ENCODE measurements at places on chromosomes 6 and 20.

GRCh38 chr6:160523223-160523622 lies 140.9 kb downstream of the LPA start:
- DNase-seq, result no peak

DNA sequence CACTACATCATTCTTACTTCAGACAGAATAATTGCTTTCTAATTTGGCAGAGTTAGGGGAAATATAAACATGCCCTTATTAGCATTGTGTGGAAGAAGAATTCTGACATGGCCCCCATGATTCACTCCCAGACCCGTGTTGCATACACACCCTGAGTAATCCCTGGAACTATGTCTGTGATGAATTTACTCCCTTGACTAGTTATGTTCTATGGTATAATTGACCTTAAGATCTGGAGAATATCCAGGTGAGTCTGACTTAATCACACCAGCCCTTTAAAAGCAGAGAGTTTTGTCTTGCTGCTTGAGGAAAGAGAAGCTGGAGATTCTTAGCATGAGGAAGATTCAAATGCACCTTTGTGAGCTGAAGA lies 262.9 kb downstream of the SOX4 start:
- DNase-seq, result no peak

DNA sequence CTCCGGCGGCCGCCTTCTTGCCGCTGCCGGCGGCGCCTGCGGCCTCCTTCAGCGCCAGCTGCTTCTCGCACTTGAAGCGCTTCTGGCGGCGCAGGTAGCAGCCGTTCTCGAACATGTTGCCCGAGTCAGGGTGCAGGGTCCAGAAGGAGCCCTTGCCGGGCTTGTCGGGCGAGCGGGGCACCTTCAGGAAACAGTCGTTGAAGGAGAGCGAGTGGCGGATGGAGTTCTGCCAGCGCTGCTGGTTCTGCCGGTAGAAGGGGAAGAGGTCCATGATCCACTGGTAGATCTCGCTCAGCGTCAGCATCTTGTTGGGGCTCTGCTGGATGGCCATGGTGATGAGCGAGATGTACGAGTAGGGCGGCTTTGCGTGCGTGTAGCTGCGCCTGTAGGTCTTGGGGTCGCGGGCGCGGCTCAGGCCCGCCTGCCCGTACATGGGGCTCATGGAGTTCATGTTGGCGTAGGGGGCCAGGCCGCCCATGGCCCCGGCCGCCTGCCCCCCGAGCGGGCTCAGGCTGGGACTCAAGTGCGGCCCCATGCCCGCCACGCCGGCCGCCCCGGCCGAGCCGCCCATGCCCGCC lies 1.9 kb downstream of the FOXA2 start:
- DNase-seq, result no peak

- DNase-seq, result peak; percentile 53
These were observed 78.8 kb downstream of the CDS2 start for GRCh38 chr20:5205348-5206210.

- DNase-seq, result peak; percentile 23
These were observed 106.9 kb downstream of the IPCEF1 start for GRCh38 chr6:154249499-154250298.

- no peak for DNase-seq
These were observed 6.9 kb upstream of the SIRPB1 start for GRCh38 chr20:1626528-1627199.

- no peak for DNase-seq
These were observed 141.7 kb downstream of the NKAIN2 start for GRCh38 chr6:123945386-123945785.

DNA sequence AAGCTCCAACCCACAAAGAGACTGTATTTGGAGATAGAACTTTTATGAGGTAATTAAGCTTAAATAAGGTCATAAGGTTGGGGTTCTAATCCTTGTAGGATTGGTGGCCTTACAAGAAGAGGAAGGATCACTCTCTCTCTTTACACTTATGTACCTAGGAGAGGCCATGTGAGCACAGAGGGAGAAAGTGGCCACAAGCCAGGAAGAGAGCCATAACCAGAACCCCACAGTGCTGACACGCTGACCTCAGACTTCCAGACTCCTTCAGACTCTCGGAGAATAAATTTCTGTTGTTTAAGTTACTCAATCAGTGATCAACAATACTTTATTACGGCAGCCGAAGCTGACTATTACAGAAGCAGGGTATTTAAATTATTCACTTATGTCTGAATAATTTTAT lies 430.5 kb upstream of the EPHA7 start:
- no peak for DNase-seq

DNA sequence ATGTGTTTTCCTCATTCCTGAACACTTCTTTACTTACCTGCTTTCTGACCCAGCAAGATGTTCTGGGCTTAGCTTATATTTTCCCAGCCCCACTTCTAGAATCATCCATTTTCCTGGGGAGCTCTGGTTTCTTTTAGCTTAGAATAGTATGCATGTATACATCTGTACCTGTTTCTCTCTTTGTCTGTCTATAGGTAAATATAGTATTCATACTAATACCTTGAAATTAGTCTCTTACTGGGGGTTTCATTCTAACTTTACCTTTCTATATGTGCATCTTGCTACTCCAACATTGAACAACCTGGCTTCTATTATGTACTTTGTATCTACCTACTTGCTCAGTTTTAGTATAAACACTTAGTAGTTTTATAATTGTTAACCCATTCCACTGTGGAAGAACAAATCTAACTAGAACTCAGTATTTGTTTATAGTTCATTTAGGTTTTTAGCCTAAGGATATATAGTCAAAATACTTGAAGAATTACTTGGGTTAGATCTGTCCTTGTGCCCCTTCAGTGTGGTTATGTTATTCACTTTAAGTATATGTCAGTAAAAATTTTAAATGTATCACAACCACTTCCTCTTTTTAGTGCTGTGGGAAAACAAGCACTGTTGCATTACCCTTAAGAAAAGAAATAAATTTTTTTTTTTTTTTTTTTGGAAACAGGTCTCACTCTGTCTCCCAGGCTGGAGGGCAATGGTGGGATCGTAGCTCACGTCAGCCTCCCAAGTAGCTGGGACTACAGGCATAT lies 54.0 kb downstream of the ASXL1 start:
- no peak for DNase-seq

- no peak for DNase-seq
These were observed 28.5 kb upstream of the SMOC2 start for GRCh38 chr6:168412456-168412855.

DNA sequence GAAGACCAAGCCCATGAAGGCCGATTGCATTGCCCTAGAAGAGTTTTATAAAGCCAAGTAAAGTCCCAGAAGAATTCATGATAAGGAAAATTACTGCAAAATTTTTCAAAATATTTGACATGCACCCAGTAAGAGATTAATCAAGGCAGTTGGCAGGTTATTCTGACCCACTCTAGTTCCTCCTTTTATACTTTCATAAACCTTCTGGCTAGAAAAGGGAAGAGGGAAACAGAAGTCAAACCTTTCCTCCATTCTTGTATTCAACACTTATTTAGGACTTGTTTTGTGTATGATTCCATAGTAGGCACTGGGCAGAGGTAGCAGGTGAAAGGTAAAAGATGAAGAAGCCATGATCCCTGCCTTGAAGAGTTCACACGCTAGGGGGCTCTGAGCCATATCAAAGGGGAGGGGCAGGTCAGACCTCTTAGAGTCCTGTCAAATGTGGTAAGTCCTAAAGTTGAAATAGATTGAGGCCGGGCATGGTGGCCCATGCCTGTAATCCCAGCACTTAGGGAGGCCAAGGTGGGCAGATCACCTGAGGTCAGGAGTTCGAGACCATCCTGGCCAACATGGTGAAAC lies 85.4 kb downstream of the NDUFAF5 start:
- DNase-seq, result no peak

DNA sequence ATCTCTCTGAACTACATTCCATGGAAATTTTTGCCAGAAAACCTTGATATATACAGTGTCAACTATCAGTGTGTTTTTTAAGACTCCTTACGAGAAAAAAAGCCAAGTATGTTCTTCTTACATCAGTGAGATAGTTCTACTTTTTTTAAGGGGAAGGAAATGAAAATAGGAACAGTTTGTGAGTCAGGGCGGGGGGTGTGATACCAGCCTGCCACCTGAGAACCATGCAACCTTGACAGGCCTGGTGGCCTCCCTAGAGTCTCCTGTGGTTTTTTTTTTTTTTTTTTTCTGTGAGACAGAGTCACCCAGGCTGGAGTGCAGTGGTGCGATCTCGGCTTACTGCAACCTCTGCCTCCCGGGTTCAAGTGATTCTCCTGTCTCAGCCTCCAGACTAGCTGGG lies 96.3 kb upstream of the GCM1 start:
- no peak for DNase-seq

GRCh38 chr6:25363427-25363826 lies 84.3 kb downstream of the CARMIL1 start:
- DNase-seq, result no peak

DNA sequence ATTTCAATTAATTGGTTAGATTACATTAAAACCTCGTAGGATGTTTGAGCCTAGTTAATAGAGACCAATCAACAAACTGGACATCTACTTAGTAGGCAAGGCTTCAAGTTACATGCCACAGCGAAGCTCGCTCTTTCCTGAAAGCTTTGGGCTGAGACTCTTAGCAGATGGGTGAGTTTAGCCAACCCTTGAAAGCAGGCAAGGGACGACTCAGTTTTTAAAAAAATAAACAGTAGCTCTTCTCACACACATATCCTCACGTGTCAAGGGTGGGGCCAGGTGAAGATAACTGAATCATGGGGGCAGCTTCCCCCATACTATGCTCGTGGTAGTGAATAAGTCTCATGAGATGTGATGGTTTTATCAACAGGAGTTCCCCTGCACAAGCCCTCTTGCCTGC lies 775 bp downstream of the MTFR2 start:
- no peak for DNase-seq

DNA sequence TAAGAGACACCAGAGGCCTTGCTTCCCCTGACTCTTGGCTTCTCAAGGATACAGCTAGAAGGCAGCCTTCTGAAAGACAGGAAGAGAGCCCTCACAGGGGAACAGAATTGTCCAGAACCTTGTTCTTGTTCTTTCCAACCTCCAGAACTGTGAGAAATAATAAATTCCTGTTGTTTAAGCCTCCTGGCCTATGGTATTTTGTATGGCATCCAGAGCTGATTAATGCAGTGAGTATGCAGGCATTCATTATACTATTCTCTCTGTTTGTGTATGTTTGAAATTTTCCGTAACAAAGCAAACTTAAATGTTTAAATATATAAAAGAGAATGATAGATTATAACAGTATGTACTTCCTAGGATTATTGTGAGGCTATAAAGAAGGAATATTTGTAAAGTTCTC lies 903.4 kb upstream of the FLRT3 start:
- no peak for DNase-seq

GRCh38 chr6:152828431-152828830 lies 77.8 kb downstream of the VIP start:
- no peak for DNase-seq

- no peak for DNase-seq
These were observed 185.2 kb downstream of the MYLK4 start for GRCh38 chr6:2565499-2565898.

DNA sequence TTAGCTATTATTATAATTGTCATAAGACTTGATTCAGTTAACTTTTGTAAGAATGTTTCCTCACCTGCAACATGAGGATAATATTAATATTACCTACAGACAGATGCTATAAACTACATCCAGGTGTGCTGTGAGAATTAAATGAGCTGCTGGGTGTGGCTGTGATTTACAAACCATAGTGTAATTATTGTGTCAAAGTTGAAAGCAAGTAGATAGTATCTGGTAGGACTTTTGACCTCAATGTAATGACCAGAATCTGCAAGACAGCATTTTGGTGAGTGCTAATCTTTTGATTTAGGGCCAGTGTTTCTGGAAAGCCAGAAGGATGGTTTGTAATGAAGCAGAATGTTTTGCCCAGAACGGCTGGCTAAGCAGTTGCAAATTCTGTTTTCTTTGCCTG lies 162.5 kb downstream of the TRMT11 start:
- no peak for DNase-seq

DNA sequence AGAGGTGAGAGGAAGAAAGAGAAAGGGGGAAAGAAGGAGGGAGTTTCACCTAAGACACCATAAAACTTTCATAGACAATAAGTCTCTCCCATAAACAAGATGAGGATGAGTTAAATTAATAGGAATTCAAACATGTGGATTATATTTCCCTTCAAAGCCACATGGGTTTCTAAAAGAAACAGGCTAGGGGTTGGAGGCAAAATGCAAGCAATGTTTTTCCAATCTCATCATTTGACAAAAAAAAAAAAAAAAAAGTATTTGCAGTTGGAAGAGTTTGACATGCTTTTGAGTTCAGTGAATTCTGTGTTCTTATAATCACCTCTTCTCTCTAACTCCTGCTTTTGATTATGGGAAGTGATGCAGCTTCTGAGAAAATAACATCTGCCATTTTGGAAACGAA lies 286.5 kb upstream of the PRND start:
- no peak for DNase-seq

- no peak for DNase-seq
These were observed 221.2 kb downstream of the FNDC1 start for GRCh38 chr6:159390381-159390780.

DNA sequence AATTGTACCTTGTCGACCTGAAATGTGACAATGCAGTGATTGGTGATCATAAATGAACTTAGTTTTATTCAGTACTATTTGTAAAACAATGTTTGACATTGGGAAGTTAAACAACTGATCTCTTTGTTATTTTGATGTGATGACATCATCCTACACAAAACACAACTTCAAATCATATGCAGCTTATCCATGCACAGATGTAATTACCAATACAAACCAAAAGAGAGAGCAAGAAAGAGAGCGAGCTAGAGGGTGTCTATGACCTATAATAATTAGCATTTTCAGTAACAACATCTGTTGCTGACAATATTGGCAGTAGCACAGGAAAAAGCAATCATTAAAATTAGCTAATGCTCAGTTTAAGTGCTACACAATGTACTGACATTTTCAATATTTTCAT lies 320.9 kb downstream of the UTRN start:
- no peak for DNase-seq

- no peak for DNase-seq
These were observed 7.3 kb upstream of the GFRA4 start for GRCh38 chr20:3670511-3670910.

GRCh38 chr6:51972659-51973058 lies 114.8 kb downstream of the PKHD1 start:
- DNase-seq, result no peak

GRCh38 chr6:108841377-108841855 lies 6.8 kb upstream of the ARMC2 start:
- DNase-seq, result no peak

- no peak for DNase-seq
These were observed 1.7 kb upstream of the TOMM34 start for GRCh38 chr20:44961870-44962267.

- DNase-seq, result no peak
These were observed 296.5 kb upstream of the RUNX2 start for GRCh38 chr6:45031601-45032000.

DNA sequence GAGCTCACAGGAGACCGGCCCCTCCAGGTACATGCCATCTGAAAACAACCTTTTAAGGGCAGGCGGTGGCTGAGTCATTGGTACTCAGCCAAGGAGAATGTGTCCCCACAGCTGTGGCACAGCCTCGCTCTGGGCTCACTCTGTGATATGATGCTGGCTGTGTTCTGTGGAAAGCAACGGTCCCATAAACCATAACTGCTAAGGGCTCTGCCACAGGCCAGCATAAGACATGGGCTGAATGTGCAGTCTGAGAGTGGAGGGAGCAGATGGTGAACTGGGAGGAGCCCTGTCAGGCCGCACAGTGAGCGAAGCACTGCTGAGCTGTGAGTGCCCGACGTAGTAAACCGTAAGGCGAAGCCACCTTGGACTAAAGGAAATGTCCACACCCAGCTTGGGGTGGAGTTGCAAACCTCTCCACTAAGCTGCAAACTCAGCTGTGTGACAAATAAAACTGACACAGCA lies 375.8 kb downstream of the THBS2 start:
- no peak for DNase-seq

GRCh38 chr6:91276315-91276714 lies 689.4 kb upstream of the MAP3K7 start:
- no peak for DNase-seq

- DNase-seq, result no peak
These were observed 95.3 kb downstream of the CDKAL1 start for GRCh38 chr6:20629509-20629908.
